Stimulated activated CD8-positive, alpha-beta memory T cell treated with anti-CD3 and anti-CD28 coated beads, Interleukin-12 subunit alpha, Interleukin-12 subunit beta, amount 100 ng/mL, for 1 hour (primary cell): ENCODE measurements at places on chromosomes 7 and 10.

DNA sequence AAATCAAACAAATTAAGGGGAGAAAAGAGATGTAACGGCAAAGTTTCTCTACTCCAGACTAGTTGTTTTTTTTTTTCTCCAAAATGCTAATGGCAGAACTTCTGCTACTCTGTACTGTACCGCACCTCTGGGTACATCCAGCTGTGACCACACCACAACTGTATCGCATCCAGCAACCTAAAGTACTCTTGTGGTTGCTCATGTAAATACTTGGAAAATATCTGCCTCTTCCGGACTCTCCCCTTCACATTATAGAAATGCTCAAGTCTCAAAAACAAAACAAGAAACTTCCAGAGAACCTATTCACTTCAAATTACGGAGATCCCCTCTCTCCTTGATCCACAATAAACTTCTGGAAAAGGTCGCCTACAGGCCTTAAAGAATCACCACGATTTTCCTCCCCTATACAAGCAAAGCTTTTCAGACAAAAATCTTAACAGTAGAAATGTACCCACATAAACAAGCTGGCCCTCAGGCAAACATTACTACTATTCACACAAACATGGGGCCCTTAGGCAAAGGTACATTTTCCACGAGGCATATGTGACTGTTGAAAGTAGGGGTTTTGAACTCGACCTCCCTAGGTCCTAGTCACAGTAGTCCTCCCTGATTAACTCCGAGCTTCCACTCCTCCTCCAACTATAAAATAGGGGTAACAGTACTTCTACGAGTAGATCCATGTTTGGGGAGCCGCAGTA is 222.9 kb upstream of the MKLN1 start:
- DNase-seq: no peak

GRCh38 chr7:33671531-33672262 is 233.6 kb upstream of the BMPER start:
- DNase-seq: no peak

DNA sequence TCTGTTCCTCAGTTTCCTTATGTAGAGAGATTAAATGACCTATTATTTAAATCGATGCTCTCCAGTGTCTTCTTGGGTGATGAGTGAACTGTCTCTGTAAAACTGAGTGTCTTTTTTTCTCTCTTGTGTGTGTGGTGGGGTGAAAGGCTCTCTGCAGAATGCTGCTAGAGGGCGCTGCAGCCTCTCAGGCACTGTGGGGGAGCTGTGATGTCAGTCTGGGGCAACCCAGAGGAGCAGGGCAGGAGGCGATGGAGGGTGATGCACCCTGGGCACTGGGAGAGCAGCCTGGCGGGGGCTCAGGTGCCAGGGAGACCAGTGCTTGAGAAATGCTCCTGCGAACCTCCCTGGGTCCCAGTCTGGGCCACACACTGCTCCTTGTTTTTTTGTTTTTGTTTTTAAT is 110.1 kb upstream of the POM121L12 start:
- DNase-seq: no peak

DNA sequence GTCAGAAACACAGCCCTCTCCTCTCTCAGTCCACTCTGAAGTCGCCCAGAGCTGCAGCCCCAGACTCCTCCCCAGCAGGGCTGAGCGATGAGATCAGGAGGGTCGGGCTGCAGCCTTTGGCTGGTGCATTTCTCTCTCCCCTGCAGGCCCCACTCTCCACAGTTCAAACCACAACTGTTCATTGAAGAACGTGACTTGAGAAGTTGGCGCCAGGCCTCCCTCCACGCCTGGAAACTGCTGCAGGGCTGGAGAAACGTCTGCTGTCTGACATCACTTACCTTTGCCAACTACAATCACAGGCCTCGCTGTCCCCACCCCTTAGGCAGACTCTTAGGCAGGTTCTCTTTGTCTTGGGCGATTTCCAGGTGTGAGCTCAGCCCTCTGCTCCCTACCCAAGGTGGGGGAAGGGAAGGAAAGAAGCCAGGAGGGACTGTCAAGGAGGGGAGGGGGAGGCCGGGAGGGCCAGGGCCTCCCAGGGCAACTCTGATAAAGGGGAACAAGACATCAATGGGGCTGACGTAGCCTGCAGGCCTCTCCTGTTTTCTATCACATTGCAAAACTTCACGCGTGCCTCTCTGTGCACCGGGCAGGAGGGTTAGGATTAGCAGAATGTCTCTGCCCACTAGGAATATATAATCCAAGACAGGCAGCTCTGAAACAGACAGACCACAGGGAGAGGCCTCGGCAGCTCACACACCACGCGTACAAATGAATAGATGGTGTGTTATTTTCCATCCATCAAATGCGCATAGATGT is 32.7 kb downstream of the CALML5 start:
- no peak for DNase-seq

- no peak for DNase-seq
These were observed 391.4 kb downstream of the PLXDC2 start for GRCh38 chr10:20207653-20208052.

- no peak for DNase-seq
These were observed 64.3 kb upstream of the NRP1 start for GRCh38 chr10:33398796-33399195.

GRCh38 chr10:124928087-124928486 is 13.8 kb upstream of the ZRANB1 start:
- DNase-seq: no peak

DNA sequence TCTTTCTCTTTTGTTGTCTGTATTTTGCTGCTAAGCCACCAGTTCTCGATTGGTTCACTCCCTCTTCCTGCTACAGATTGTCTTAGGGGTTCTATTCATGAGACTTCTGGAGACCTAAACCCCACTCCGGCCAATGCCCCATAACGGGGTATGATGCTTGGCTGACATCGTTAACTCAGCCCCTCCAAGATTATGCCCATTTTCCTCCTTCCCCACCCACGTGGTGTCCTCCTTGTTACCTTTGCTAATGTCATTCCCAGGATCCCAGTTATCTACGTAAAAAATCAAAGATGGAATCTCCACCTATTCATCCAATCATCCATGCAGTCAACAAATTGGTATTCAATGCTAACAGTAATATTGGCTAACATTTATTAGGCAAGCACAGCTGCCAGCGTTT is 228.3 kb downstream of the CAMK1D start:
- DNase-seq: no peak

GRCh38 chr7:156625580-156625979 is 15.0 kb upstream of the RNF32 start:
- DNase-seq: no peak

- no peak for DNase-seq
These were observed 1.1 kb upstream of the SEC31B start for GRCh38 chr10:100520811-100521210.

GRCh38 chr10:91380873-91381256 is 29.3 kb upstream of the HECTD2 start:
- no peak for DNase-seq
